ENCODE measurements at places on chromosomes 3 and 15.
A peak's percentile ranks its signal among the peaks of the same experiment; 100 is the strongest.

DNA sequence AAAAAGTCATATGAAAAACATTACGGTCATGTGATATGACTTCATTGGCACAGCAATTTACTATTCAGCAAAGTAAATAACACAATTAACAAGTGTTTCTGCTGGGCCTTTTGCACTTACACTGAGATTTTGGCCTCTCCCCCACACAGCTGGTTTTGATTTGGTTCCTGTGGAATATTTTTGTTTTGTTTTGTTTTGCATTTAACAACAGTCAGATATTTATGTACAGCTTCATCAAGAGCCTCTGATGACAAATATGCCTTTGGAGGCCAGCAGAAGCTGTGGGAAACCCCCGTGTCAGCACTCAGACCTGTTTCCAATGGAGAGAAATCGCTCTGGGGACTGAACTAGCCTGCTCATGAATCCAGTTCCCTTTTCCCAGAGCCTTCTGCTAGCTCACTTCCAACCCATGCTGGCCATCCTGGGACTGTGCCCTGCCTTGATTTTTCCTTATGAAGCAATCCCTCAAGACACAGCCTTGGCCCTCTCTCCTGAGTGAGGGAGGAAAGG is 161.9 kb downstream of the ATG7 start:
- peak; percentile 25 for DNase-seq

GRCh38 chr15:95196176-95196915 is 965.0 kb downstream of the MCTP2 start:
- DNase-seq, result no peak

DNA sequence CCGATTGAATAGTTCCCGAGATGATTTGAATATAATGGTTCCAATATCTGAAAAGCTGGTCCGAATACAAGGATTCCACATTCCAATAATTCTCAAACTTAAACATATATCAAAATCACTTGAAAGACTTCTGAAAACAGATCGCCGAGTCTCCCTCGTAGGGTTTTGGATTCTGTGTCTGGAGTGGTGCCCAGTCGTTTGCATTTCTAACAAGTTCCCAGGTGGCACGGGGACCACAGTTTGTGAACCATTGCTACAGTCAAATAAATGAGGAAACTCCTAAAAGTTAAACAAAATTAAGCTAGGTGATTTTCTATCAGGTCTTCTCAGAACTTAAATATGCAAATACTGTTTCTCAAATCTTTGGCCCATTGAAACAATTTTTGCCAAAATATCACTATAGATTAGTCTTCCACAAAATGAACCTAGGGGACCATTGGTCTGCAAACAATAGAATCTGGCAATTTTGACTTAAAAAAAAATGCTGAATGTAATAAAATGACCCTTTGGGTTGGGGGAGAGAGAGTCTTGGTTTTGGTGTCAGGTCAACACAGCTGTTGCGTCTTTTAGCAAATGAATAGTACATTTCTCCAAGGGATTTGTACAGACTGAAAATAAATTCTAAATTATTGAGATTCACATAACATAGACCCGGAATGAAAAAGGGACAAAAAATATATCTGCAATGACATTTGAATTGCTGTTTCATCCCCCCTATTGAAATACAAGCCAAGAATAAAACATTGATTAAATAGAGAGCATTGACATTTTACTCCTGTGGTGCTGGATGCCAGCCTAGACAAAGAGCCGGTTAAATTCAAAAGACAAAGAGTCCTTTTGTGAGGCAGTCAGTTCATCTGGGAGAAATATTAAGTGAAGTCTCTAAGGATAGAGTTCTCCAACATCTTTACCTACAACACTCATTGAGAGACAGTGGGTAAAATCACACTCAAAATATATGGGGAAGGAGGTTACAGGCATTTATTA is 175.7 kb upstream of the ADAMTS9 start:
- DNase-seq, result no peak

DNA sequence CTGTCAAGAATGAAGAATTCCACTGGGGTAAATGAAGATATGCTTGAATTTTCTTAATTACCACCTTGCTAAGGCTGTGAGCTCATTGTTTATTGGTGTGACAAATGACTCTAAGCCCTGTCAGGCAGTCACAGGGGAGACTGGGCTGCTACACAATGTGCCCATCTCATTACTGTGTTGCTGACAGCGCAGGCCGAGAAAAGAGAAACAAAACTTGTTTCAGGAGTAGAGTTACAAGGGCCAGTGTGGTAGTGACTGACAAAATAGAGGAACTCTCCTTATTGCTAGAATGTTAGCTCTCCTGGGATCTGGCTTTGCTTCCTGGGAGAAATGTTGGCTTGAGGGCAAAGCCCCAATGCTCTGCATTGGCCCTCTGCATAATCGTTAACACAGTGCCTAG is 130.4 kb upstream of the CRBN start:
- no peak for DNase-seq

GRCh38 chr15:87639305-87640011 is 617.1 kb downstream of the NTRK3 start:
- DNase-seq, result peak; percentile 8

GRCh38 chr15:74156678-74157411 is 16.7 kb upstream of the ISLR start:
- no peak for DNase-seq
